ENCODE measurements at places on chromosomes 7 and 10.

DNA sequence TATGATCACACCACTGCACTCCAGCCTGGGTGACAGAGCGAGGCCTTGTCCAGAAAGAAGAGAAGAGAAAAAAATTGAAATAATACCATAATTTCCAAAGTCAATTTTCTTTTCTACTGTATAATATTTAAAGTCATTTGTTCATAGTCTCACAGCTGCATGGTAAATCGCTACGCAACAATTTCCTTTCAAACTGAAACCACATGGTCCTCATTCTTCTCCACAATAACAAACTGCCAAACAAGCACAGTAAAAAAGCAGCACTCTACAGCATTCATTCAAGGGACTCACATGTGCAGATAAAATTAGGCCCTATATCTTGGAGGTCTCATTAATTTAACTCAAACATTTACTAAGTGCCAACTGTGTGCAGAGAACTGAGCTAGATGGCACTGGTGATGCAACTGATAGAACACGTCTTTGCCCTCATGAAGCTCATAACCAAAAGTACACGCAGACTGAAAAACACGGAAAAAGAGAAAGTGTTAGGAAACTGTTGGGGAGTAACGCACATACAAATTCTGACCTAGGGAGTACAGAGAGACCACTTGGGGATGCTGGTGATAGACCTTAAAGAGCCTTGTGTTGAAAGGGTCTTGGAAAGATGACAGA, 68.4 kb upstream of the SRRM3 start:
- no peaks in the 10 kb centered on the region for H3K4me1 ChIP-seq
- no peak overlapping the region for H3K27ac ChIP-seq
- no peak overlapping the region for H3K4me3 ChIP-seq
- no peaks in the 10 kb centered on the region for H3K36me3 ChIP-seq
- no peaks in the 10 kb centered on the region for H3K27me3 ChIP-seq
- DNase-seq = no peak

DNA sequence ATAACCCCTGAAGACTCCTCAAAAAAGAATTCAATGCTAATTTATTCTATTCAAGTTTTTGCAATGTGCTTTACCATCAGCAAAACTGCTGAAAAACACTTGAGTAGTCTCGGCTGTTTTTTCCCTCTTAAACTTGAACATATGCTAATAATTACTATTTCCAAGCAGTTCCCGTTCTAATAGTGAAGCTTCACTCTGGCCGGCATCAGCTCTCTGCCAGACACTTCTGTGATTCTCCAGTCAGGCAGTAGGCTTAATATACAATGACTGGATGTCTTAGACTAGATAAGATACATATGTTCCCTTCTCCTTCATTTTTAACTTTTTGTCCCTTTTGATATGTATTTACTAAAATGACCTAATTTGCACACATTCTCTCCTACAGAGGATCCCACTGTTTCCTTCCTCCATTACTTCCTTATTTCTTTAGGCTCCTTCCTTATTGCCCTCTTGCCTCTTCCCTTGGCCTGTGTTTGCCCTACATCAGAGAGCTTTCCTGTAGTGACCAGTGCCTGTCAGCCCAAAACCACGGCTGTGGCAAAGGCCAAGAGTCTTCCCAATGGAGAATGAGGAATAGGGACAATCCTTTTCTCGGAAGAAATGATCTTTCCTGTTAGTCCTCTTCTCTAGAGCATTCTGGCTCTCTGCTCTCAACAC, 23.5 kb downstream of the HEPACAM2 start:
- no peaks in the 10 kb centered on the region for H3K27me3 ChIP-seq
- DNase-seq = peak; percentile 42
- no peak overlapping the region for H3K4me3 ChIP-seq

GRCh38 chr10:83023662-83024061, 1115.6 kb upstream of the GHITM start:
- H3K36me3 ChIP-seq = no peaks in the 10 kb centered on the region
- H3K27ac ChIP-seq = no peak overlapping the region
- no peak overlapping the region for H3K4me3 ChIP-seq
- H3K27me3 ChIP-seq = no peaks in the 10 kb centered on the region

- DNase-seq = no peak
- H3K36me3 ChIP-seq = no peaks in the 10 kb centered on the region
- H3K27ac ChIP-seq = no peak overlapping the region
These were observed 31.6 kb downstream of the GSDME start for GRCh38 chr7:24725554-24726241.

DNA sequence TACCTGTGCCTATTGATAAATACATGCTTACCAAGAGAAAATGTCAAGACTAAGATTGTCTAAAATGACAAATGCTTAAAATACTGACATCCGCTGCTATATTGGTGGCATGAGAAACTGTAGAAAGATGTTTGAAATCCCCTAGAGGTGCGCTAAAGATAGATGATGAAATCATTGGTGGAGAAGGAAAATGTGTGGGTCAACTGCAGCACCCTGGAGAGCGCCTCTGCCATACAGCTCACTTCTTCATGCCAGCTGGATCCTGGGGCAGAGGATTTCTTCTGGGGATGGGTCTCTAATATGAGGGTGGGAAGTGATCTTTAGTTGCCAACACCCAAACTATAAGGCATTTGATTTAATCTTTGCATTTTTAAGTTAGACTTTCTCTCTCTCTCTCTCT, 680.4 kb upstream of the POM121L12 start:
- no peak for DNase-seq
- no peaks in the 10 kb centered on the region for H3K36me3 ChIP-seq
- H3K27me3 ChIP-seq = no peaks in the 10 kb centered on the region

DNA sequence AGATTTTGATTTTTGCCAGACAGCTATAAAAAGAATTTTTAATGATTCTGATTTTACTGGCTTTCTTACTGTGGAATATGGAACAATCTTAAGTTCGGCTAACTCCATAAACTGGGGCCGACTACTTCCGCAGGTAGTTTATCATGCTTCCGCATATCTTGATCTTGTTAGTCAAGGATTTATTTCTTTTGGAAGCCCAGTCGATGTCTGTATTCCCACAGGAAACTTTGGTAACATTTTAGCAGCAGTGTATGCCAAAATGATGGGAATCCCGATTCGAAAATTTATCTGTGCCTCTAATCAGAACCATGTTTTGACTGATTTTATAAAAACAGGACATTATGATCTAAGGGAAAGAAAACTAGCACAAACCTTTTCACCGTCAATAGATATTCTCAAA, 8.1 kb downstream of the THNSL1 start:
- H3K4me1 ChIP-seq = no peaks in the 10 kb centered on the region
- H3K4me3 ChIP-seq = no peak overlapping the region
- H3K27ac ChIP-seq = no peak overlapping the region
- no peaks in the 10 kb centered on the region for H3K27me3 ChIP-seq
- H3K36me3 ChIP-seq = no peaks in the 10 kb centered on the region
- no peak for DNase-seq

DNA sequence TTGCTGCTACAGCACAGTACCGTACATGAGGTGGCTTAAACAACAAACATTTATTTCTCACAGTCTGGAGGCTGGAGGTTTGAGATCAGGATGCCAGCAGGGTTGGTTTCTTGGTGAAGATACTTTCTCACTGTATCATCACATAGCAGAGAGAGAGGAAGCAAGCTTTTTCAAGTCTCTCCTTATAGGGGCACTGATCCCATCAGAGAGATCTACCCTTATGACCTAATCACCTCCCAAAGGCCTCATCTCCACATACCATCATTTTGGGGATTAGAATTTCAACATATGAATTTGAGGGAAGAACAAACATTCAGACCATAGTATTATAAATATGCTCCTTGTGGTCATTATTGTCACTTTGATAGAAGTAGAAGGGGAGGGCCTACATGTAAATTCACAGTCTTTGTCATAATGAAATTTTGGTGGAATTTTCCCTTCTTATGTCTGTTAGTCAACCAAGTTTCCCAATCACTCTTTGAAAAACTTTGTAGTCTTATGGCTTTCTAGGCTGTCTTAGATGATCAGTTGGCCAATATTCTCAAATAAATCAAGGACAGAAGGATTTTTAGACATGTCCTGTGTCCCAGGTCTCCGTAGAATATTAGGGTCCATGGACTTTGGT, 606.2 kb downstream of the LRMDA start:
- no peaks in the 10 kb centered on the region for H3K27me3 ChIP-seq
- H3K4me1 ChIP-seq = no peaks in the 10 kb centered on the region
- H3K27ac ChIP-seq = no peak overlapping the region
- H3K4me3 ChIP-seq = no peak overlapping the region
- no peaks in the 10 kb centered on the region for H3K36me3 ChIP-seq
- no peak for DNase-seq

DNA sequence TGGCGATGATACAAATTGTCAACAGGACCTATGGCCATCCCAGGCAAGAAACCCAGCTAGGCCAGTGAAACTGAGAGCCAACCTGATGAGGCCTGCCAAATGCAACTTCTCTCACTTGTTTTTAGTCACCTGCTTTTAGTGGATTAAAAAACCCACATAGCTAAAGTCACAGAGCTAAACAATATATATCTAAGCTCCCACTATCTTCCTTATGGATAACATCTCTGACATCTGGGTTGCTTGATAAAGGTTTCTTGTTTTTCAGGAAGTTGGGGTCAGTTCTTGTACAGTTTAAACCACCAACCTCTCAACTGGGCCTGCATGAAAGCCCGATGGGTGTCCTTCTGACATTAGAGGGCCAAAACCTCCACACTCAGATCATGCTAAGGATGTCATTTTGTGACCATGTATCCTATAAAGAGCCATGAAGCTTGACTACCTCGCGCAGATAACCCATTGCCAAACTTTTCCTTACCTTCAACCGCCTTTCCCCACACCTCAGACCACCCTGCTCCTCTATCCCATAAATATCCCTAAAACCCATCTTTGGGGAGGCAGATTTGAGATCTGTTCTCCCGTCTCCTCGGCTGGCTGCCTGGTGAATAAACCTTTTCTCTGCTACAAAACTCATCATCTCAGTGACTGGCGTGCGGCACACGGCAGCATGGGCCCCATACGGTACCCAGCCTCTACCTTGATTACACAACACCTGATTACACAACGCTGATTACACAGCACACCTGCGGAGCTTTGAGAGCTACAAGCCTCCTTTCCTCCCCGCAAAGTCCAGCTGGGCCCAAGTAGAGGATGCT, 797 bp upstream of the STMP1 start:
- peak overlapping the region; percentile 49 for H3K4me3 ChIP-seq
- H3K27me3 ChIP-seq = no peaks in the 10 kb centered on the region
- no peaks in the 10 kb centered on the region for H3K4me1 ChIP-seq
- H3K36me3 ChIP-seq = no peaks in the 10 kb centered on the region

DNA sequence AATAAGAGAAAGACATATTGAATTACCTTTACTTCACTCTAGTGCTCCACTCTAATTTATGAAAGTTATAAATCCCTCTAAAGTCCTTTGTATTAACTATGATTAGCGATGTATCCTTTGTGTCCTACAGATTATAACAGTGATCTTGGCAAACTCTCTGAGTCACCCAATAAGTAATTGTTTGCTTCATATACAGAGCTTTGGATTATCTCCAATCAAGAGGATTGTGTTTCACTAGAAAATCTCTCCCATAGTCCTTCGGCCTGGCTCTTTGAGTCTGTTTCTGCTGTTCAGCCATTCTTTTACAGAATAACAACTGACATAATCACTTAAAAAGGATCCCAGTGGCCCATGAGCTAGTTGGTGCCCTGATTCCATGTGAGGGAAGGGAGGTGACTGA, 9.5 kb downstream of the LMOD2 start:
- H3K4me1 ChIP-seq = no peaks in the 10 kb centered on the region
- no peaks in the 10 kb centered on the region for H3K27me3 ChIP-seq
- no peak for DNase-seq
- H3K4me3 ChIP-seq = no peak overlapping the region
- H3K27ac ChIP-seq = no peak overlapping the region

DNA sequence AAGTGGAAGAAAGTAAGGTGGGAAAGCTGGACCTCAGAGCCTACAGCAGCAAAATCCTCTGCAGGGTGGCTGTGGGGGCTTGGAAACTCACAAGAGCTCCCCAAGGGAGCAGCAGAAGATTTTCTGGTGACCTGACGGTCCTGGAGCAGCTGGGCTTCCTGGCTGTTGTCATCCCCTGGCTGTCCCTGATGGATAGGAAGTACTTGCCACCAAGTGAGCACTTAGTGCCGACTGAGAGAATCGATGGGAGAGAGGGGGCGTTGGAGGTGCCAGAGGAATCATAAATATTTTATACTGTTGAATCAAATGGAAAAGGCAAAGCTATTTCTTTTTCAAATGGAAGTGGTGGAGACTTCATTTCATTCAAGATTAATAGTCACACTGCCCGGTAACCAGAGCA, 167.1 kb upstream of the ITGB1 start:
- H3K4me3 ChIP-seq = no peak overlapping the region
- H3K27ac ChIP-seq = no peak overlapping the region
- no peaks in the 10 kb centered on the region for H3K4me1 ChIP-seq
- H3K36me3 ChIP-seq = no peaks in the 10 kb centered on the region
- no peaks in the 10 kb centered on the region for H3K27me3 ChIP-seq

DNA sequence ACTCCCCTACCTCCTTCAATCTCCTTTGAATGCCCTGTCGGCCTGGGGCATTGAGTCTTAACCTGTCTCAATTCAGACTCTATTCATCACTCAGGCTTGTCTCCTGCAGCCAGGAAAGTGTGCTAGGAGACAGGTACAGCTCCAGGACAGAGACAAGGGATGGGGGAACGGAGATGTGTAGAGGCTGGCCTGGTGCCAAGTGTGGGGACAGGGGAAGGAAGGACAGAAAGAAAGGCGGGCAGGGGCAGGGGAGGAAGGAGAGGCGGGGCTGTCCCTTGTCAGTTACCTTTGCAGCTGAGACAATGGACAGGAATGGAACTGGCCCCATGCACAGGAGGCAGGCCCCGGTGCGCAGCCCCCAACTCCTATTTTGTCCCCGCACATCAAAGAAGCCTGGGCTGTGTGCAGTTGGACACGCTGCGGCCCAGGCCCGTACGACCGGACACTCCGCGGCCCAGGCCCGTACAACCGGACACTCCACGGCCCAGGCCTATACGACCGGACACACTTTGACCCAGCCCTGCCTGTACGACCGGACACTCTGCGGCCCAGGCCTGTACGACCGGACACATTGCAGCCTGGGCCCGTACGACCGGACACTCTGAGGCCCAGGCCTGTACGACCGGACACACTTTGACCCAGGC, 36.9 kb downstream of the CHST15 start:
- no peaks in the 10 kb centered on the region for H3K4me1 ChIP-seq
- no peak for DNase-seq
- no peaks in the 10 kb centered on the region for H3K36me3 ChIP-seq
- no peak overlapping the region for H3K4me3 ChIP-seq
- H3K27ac ChIP-seq = no peak overlapping the region
- no peaks in the 10 kb centered on the region for H3K27me3 ChIP-seq

Measured in colonic mucosa (tissue), 4 donors.